Activated CD4-positive, alpha-beta memory T cell treated with anti-CD3 and anti-CD28 coated beads, Interleukin-2, amount 10 ng/mL, durations not matched to agents 7 days and 5 days (primary cell): ENCODE measurements at places on chromosomes 2 and 18. TPM values are rescaled to one million over a fixed set of nuclear protein-coding genes. Genes with fewer than 3 reads are reported as not detected.

- no peak for DNase-seq
These were observed 250.7 kb downstream of the VAPA start for GRCh38 chr18:10164271-10165071.

- DNase-seq = no peak
These were observed 5.0 kb downstream of the ACKR3 start for GRCh38 chr2:236574424-236575145.

HOXD13 gene
- total RNA-seq = not detected

DNA sequence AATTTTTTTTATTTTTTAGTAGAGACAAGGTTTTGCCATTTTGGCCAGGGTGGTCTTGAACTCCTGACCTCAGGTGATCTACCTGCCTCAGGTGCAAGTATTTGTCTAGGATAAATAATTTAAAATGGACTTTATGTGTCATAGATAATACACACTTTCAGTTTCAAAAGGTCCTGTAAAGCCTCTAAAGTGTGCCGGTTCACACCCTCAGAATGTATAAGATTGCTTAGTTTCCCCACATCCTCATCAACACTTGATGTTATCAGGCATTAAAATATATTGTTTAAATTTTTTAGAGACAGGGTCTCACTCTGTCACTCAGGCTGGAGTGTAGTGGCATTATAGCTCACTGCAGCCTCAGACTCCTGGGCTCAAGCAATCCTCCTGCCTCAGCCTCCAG, 170.5 kb downstream of the ANKRD44 start:
- no peak for DNase-seq

- DNase-seq = no peak
These were observed 57.4 kb downstream of the ADI1 start for GRCh38 chr2:3461801-3462492.

PSMA8 gene
- total RNA-seq = 0.83 TPM

- no peak for DNase-seq
These were observed 189.4 kb upstream of the GLI2 start for GRCh38 chr2:120546048-120546864.

DNA sequence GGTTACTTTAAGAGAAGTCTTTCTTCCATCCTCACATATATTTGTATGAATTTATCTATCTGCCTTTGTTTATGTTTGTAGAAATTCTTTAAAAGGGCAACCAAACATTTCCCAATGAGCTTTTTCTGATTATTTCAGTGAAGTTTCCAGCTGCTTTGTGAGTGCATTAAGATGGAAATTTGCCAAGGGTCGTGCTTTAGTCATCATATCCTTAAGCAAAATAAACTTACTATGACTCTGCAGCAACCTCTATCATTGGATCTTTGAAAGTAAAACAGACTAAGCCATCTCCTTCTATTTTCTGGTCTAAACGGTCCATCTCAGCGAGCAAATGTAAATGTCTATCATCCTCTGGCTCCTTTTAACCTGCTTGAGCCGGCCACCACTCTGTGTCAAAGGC, 489.3 kb downstream of the SOX11 start:
- no peak for DNase-seq

SCN7A gene
- not detected for total RNA-seq

PCARE gene
- total RNA-seq = not detected

CGREF1 gene
- 0.75 TPM for total RNA-seq

GRCh38 chr2:183283209-183283608, 159.0 kb downstream of the NUP35 start:
- DNase-seq = no peak

- DNase-seq = no peak
These were observed 1.2 kb downstream of the ACMSD start for GRCh38 chr2:134839649-134840048.

- no peak for DNase-seq
These were observed 247.3 kb upstream of the SP5 start for GRCh38 chr2:170467568-170468422.

DNA sequence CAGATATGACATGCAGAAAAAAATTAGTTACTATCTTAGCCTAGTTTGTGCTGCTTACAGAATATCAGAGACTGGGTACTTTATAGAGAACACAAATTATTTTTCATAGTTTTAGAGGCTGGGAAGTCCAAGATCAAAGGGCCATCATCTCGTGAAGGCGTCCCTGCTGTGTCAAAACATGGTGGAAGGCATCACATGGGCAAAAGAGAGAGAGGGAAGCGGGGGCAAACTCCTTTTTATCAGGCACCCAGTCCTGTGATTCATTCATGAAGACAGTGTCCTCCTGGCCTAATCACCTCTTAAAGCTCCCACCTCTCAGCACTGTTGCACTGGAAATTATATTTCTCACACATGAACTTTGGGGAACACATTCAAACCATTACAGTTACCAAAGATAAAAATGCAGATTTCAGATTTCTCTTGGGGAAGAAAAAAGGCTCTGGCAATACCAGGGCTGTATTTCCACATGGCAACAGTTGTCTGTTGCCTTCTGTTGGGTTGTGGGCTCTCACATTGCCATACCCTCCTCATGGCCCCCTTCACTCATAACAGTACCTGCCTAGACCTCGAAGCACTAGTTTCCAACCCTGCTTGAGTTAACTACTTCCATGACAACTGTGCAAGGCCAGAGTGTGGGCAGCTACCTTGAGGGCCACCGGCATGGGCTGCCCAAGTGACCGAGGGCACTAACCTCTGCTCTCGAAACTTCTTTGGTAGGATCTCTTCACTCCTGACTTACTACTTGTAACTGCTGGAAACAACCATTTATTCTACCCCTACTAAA, 2.7 kb upstream of the ACTR3 start:
- no peak for DNase-seq

DNA sequence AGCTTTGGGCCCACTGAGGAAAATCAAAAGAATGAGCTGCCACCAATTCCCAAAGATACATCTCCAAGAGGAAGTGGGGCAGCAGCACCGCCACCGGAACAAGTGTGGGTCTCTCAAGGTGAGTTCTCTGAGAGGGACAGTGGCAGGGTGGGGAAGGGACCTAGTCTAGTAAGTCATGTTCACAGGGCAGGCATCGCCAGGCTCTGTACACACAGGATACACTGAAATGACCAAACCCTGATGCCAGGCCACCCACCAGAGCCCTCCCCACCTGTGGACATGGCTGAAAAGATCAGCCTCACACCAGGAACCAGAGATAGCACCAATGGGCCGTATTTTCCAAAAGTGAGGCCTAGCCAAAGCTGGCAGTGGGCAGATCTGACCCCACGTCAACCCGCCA, 108.2 kb upstream of the SMAD2 start:
- DNase-seq = no peak

- no peak for DNase-seq
These were observed 759.7 kb upstream of the CDH7 start for GRCh38 chr18:64991102-64991501.

VWC2L gene
- not detected for total RNA-seq

GRCh38 chr2:45979065-45979464, 318.1 kb upstream of the EPAS1 start:
- no peak for DNase-seq

DNA sequence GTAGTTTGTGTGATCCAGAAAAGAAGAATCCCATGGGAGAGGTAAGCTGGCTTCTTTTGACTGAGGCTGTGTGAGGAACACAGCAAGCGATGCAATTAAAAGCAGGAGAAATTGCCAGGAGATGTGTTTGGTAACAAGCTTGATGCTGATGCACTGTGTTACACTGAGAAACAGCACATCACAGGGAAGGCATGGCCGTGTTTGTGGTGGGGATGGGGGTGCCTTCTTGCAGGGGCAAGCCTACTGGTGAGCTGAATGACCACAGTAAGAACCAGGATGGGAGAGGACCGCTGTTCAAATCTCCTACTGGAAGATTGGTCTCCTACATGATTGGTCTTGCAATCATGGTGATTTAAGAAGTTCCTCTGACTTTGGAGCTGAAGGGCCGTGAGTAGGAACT, 477.7 kb upstream of the HS6ST1 start:
- DNase-seq = no peak

SPATA3 gene
- not detected for total RNA-seq

IL1R1 gene
- total RNA-seq = 1.3 TPM

DNA sequence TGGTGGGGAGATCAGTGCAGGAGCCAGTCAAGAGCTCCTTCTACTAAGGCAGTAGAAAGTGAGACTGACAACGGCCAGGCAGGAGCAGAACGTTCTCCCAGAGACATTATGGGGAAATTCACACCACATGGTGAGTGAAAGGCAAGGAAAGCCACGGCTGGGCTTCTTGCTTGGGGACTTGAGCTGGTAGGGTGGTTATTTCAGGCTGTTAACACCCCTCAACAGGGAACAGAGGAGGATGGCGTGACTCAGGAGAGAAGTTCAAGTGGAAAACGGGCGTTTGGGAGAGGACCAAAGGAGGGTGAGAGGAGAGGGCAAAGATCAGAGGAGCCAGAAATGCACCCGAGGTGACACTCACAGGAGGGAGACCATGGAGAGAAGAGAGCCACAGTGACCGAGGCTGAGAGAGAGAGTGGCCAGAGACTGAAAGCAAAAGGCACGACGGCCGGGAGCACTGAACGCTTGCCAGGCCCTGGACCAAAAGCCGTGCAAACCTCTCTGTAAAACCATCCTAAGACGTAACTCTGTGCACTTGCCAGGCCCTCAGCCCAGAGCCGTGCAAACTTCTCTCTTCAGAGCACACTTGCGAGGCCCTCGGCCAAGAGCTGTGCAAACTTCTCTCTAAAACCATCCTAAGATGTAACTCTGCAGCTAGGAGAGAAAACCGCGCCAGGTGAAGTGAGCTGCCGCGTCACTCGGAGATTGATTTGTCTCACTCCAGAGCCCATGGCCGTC, 7.7 kb downstream of the TPO start:
- no peak for DNase-seq

PHLPP1 gene
- 8.9 TPM for total RNA-seq

DNA sequence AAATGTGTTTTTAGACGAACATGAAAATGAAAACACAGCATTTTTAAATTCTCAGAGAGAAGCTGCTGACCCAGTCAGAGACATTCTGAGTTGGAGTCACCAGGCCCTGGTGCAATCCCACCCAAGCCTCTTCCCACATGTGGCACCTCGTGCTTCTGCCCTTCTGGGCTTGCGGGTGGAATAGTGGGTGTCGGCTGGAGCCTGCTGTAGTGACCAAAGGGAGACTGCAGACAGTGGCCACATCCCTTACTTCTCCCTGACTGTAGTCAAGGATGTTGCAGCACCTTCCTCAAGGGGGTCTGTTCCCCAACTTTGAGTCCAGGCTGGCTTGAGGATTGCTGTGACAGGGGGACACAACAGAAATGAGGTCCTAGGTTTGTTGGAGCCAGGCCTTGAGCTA, 104.4 kb upstream of the GLI2 start:
- DNase-seq = no peak

- DNase-seq = no peak
These were observed 580.5 kb upstream of the NRXN1 start for GRCh38 chr2:51612387-51612786.
